ENCODE measurements at places on chromosomes 1 and 21. TPM values are rescaled to one million over a fixed set of nuclear protein-coding genes. Genes with fewer than 3 reads are reported as not detected.
A peak's percentile ranks its signal among the peaks of the same experiment; 100 is the strongest.

GRCh38 chr1:208163539-208163938 is 80.6 kb downstream of the PLXNA2 start:
- H3K4me3 ChIP-seq: no peak overlapping the region
- H3K27me3 ChIP-seq: no peaks in the 10 kb centered on the region
- H3K4me1 ChIP-seq: peaks cover 75% of the 10 kb centered on the region
- DNase-seq: no peak

The KAZN gene
- 12.2 TPM for total RNA-seq

The S100A14 gene
- not detected for total RNA-seq

GRCh38 chr21:41059871-41060270 is 108.1 kb upstream of the BACE2 start:
- H3K36me3 ChIP-seq: no peaks in the 10 kb centered on the region
- H3K4me1 ChIP-seq: no peaks in the 10 kb centered on the region
- H3K27me3 ChIP-seq: no peaks in the 10 kb centered on the region
- H3K27ac ChIP-seq: no peak overlapping the region

DNA sequence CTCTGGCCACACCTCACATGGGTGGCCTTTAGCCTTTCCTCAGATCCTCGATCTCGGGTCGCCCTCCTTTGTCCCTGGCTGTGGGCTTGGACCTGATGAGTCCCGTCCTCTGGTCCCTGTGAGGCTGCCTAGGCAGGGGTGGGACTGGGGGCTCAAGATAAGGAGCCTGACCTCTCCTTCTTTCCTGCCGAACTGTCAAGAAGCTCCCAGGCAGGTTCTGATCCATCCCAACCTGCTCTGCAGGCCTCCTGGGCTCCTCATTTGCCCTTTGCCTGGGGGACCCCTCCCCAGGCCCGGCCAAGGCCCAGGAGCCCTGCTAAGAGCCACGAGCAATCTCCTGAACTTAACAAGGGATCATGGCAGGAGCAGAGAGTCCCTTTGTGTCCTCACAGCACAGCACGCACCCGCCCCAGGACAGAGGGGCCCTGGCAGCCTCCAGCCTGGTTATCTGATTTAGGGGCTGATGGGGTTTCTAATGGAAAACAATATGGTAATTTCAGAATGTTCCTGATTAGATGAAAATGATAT is 82.4 kb upstream of the POU3F1 start:
- no peaks in the 10 kb centered on the region for H3K4me1 ChIP-seq
- no peak overlapping the region for H3K4me3 ChIP-seq
- no peaks in the 10 kb centered on the region for H3K27me3 ChIP-seq
- no peak overlapping the region for H3K27ac ChIP-seq

The SPRR5 gene
- not detected for total RNA-seq

- no peaks in the 10 kb centered on the region for H3K36me3 ChIP-seq
- H3K27ac ChIP-seq: no peak overlapping the region
- no peaks in the 10 kb centered on the region for H3K27me3 ChIP-seq
- no peak for DNase-seq
- no peaks in the 10 kb centered on the region for H3K4me1 ChIP-seq
Measured at GRCh38 chr1:228349701-228350171, 56.9 kb downstream of the TRIM11 start.

DNA sequence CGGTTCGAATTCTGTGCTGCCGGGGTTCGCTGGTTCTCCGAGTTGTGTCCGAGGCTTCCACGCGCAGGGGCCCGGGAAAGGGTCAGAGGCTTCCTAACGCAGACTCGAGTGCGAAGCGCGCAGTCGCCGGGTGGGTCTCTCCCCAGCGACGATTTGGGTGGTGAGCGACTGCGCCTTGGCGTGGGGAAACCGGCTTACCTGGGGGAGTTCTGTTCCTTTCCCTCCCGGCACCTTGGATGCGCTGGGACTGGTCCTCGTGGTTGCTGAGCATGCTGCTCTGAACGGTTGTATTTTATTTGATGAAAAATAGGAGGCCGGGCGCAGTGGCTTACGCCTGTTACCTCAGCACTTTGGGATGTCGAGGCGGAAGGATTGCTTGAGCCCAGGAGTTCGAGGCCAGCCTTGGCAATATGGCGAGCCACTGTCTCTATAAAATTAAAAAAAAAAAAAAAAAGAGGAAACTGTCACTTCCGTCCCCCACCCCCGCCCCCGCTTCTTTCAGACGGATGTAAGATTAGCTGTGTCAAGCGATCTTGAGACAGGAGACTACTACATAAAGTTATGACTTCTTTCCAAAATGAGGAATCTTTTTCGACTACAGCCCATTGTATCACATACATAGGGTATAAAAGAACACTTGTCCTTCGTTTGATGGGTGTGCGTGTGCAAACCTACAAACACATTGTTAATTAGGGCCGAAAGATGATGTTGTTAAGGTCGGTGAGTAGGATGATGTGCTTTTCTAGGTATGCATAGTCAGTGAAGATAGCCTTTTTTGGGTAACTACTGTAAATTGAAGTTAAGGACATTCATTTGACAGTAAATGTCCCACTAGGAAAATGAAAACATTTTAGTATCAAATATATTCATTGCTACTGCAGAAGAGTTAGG is at the start of gene CCDC18:
Gene CCDC18 (plus strand): TSS at position 2 of the 891 bp plus-strand sequence. CDS start 2,638 bp downstream, outside the sequence.
- H3K27me3 ChIP-seq: no peaks in the 10 kb centered on the region
- no peak for DNase-seq
- H3K36me3 ChIP-seq: no peaks in the 10 kb centered on the region
- peaks cover 18% of the 10 kb centered on the region for H3K4me1 ChIP-seq
- peak within 1 kb of the TSS; percentile 100 for H3K27ac ChIP-seq
- H3K4me3 ChIP-seq: peak within 1 kb of the TSS; percentile 82

The FOXD3 gene
- total RNA-seq: 1.2 TPM

- H3K36me3 ChIP-seq: no peaks in the 10 kb centered on the region
- no peak overlapping the region for H3K27ac ChIP-seq
- peaks cover 11% of the 10 kb centered on the region for H3K27me3 ChIP-seq
- no peak overlapping the region for H3K4me3 ChIP-seq
- peak; percentile 29 for DNase-seq
Measured at GRCh38 chr1:12754738-12755137, 8.7 kb downstream of the CFAP107 start.

DNA sequence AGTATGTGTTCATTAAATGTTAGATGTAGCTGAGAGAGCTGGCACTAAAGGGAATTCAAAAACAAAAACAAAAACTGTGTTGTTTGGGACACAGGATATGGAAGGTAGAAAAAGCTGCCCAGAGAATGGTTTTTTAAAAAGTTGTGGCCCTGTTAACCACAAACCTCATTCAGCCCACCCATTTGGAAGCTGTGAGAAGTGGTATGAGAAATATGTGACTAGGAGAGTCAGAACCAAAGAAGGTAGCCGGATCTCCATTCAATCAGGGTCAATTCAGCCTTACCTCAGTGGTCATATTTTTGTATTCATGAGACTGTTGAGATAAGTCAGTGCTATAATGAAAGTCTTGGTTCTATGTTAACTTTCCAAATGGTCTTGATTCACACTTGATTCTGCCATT is 29.8 kb upstream of the CACYBP start:
- H3K27me3 ChIP-seq: no peaks in the 10 kb centered on the region
- H3K27ac ChIP-seq: no peak overlapping the region
- peaks cover 42% of the 10 kb centered on the region for H3K4me1 ChIP-seq
- no peak overlapping the region for H3K4me3 ChIP-seq

DNA sequence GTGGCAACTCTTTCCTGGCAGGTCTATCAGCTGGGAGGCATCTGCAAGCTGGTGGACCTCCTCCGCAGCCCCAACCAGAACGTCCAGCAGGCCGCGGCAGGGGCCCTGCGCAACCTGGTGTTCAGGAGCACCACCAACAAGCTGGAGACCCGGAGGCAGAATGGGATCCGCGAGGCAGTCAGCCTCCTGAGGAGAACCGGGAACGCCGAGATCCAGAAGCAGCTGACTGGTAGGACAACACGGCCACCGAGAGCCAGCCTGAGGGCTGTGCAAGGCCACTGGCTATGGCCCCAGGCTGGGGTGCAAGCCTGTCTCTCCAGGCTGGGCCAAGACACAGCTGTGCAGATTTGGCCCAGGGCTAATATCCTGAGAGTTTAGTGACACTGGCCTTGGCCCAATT is 34.2 kb downstream of the PKP1 start:
- H3K36me3 ChIP-seq: no peaks in the 10 kb centered on the region
- H3K27ac ChIP-seq: no peak overlapping the region
- no peak for DNase-seq
- H3K27me3 ChIP-seq: no peaks in the 10 kb centered on the region

GRCh38 chr1:51283979-51284378 is 46.4 kb downstream of the TTC39A start:
- no peak overlapping the region for H3K27ac ChIP-seq
- no peaks in the 10 kb centered on the region for H3K27me3 ChIP-seq
- H3K4me1 ChIP-seq: no peaks in the 10 kb centered on the region
- no peaks in the 10 kb centered on the region for H3K36me3 ChIP-seq

- peak overlapping the region; percentile 96 for H3K4me3 ChIP-seq
- H3K36me3 ChIP-seq: peaks cover 9% of the 10 kb centered on the region
- peaks cover 40% of the 10 kb centered on the region for H3K4me1 ChIP-seq
Measured at GRCh38 chr21:29072873-29073221, 601 bp downstream of the CCT8 start.

- H3K27me3 ChIP-seq: no peaks in the 10 kb centered on the region
- no peaks in the 10 kb centered on the region for H3K36me3 ChIP-seq
- H3K4me3 ChIP-seq: no peak overlapping the region
- H3K4me1 ChIP-seq: peaks cover 8% of the 10 kb centered on the region
- no peak overlapping the region for H3K27ac ChIP-seq
Measured at GRCh38 chr1:240712014-240712731, 100.2 kb upstream of the GREM2 start.

The SMCP gene
- not detected for total RNA-seq

The URB2 gene
- total RNA-seq: 7.8 TPM

- no peak overlapping the region for H3K27ac ChIP-seq
- no peaks in the 10 kb centered on the region for H3K4me1 ChIP-seq
- no peaks in the 10 kb centered on the region for H3K27me3 ChIP-seq
- DNase-seq: no peak
Measured at GRCh38 chr1:14182856-14183255, 415.6 kb upstream of the KAZN start.

The ERVH48-1 gene
- total RNA-seq: not detected

GRCh38 chr1:223260712-223261111 is 103.3 kb downstream of the SUSD4 start:
- no peak overlapping the region for H3K27ac ChIP-seq
- no peaks in the 10 kb centered on the region for H3K27me3 ChIP-seq
- H3K36me3 ChIP-seq: no peaks in the 10 kb centered on the region
- H3K4me1 ChIP-seq: peaks cover 4% of the 10 kb centered on the region
- peak; percentile 70 for DNase-seq
- no peak overlapping the region for H3K4me3 ChIP-seq

- H3K4me3 ChIP-seq: no peak overlapping the region
- H3K27ac ChIP-seq: no peak overlapping the region
- peaks cover 16% of the 10 kb centered on the region for H3K27me3 ChIP-seq
- no peaks in the 10 kb centered on the region for H3K36me3 ChIP-seq
- no peak for DNase-seq
Measured at GRCh38 chr21:36751383-36751782, 52.5 kb downstream of the SIM2 start.

All from esophagus muscularis mucosa (tissue), 4 donors.